ENCODE measurements at places on chromosomes 2 and 18.

DNA sequence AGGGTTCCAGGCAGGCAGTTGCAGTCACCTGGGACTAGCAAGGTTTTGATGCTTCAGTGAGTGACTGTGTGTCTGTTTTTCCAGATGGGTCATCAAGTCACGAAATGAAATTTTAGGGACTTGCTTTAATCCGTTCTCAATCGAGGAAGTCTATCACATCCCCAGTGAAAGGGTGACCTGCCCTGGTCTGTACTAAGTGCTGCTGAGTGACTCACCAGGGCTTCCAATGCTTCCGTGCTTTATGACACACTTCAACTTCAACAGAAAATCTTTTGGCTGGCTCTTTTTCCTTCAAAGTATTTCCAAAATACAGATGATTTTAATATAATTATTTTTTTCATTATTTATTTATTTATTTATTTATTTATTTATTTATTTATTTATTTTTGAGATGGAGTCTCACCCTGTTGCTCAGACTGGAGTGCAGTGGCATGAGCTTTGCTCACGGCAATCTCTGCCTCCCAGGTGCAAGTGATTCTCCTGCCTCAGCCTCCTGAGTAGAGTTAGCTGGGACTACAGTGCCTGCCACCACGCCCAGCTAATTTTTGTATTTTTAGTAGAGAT lies 18.4 kb downstream of the TFCP2L1 start:
- DNase-seq = no peak

GRCh38 chr2:225636558-225636957 lies 237.0 kb downstream of the NYAP2 start:
- DNase-seq = no peak

GRCh38 chr2:224869601-224870233 lies 153.6 kb upstream of the CCDC195 start:
- peak; percentile 36 for DNase-seq

GRCh38 chr18:71815305-71815704 lies 728.8 kb downstream of the CBLN2 start:
- DNase-seq = no peak

DNA sequence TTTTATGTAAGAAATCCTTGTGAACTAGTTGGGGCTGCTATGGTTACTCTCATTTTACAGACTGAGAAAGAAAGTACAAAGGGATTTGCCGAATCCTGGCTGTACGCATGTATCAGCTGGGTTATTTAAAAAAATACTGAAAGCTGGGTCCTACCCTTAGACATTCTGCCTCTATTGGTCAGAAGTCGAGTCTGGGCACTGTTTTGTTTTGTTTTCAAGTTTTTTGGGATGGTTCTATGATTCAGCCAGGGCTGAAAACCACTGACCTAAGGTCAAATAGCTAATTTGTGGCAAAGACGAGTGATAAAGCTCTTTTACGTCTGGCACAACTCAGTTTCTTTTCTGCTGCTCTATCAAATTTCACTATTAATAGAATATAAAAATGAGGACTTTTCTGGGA lies 5.9 kb upstream of the SLC8A1 start:
- no peak for DNase-seq

GRCh38 chr2:239331560-239331959 lies 69.3 kb downstream of the HDAC4 start:
- no peak for DNase-seq

GRCh38 chr2:215218587-215219577 lies 80.5 kb upstream of the ABCA12 start:
- no peak for DNase-seq

GRCh38 chr2:231674587-231675338 lies 33.6 kb upstream of the PTMA start:
- peak; percentile 60 for DNase-seq

GRCh38 chr2:56314796-56315195 lies 131.0 kb downstream of the CCDC85A start:
- no peak for DNase-seq

Measured in Daoy (cell line).